ENCODE measurements at places on chromosomes 1 and 21. TPM values are rescaled to one million over a fixed set of nuclear protein-coding genes. Genes with fewer than 3 reads are reported as not detected.

DNA sequence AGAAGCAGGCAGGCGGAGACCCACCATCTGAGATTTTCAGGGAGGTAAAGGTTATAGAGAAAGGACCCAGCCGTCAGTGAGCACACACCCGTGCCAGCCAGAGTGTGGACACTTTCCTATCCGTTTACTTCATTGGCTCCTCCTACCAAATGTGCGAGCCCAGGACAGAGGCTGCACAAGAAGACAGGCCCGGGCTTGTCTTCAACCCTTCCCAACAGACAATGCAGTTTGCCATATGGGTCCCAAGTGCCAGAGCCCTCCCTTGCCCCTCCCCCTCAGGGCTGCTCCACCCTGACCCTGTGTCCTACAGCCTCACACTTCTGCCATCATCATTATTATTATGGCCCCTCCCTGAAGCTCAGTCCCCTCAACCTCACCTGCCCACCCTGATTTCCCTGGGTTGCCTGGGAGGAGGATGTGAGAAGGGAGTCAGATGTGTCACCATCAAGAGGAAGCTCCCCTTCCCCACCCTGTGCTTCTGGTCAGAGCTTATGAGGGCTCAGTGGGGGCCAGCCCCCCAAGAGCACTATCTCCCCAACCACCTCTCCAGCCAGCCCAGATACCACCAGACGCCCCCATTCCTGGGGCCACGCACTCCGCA, 9.4 kb downstream of the LAPTM5 start:
- no peak for DNase-seq

GRCh38 chr1:69494221-69494620, 73.5 kb upstream of the LRRC7 start:
- no peak for DNase-seq

DNA sequence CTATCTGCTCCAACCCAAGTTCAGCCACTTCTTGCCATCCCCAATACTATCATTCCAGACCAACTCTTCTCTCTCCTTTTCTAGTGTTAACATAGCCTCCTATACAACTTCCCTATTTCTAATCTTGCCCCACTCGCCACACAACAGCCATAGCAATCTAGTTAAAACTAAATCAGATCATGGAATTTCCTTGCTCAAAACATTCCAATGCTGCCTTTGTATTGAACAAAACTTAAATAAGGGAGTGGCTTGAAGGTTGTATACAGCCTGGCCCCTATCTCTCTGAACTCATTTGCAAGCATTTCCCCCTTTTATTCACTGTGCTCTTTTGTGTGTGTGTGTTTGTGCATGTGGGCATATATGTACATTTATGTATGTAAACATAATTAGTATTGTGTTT, 118.1 kb upstream of the SGIP1 start:
- DNase-seq: no peak

DNA sequence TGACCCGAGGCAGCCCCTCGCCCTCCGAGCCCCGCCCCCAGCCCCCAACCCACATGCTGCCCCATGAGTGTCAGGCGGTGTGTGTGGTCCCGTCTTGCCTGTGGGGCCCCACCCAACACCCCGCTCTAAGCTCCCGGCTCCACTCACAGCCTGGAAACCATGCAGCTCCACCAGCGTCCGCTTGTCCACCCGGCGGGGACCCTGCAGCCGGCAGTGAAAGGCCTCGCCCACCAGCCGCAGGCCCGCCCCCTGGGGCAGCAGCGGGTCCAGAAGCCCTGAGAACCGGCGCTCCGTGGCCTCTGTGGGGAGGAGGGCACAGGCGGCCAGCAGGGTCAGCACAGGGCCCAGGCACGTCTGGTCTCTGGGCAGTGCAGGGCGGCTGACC, 2.7 kb downstream of the C1QTNF12 start:
- no peak for DNase-seq

- DNase-seq: no peak
Measured at GRCh38 chr1:204920511-204920910, 49.8 kb downstream of the NFASC start.

DNA sequence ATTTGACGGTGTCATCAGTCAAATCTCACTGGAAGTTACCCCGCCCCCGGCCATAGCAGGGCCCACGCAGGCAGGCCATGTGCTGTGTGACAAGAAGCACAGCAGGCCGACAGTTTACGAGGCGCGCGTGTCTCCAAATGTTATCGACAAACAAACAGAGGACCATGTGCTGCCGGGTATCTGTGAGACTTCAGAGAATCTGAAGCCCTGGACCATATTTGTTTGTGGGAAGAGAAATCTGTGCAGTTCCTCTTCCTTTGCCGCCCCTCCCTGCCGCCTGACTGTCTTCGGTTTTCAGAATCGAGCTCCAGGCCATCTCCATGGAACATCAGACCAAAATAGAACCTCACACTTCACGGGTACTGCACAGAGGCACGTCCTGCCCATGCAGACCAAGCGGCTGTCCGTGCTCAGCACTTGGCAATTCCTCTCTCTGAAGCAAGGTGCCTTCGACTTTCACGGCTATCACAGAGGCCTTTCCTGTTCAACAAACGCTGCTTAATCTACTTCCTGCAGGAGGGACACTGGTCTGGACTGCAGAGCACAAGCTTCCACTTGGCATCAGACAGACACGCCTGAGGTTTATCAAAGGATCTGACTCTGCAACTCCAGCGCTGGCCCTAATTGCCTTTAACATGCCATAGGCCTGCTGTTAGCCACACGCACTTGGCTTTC, 135.7 kb upstream of the KRTAP19-8 start:
- DNase-seq: no peak

DNA sequence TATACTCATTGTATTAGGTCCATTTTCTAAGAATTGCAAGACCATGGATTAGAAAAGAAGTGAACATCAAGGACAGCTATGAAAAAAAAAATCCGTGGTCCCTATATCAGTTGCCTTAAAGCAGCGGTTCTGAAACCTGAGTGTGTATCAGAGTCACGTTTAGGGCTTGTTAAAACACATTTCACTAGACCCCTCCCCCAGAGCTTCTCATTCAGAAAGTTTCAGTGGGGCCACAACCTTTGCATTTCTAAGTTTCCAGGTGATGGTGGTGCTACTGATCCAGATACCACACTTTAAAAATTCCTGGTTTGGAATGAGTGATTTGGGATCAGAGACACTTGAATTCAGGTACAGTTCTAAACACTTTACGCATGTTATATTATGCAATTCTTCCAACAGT, 96.1 kb upstream of the PRMT6 start:
- DNase-seq: no peak

DNA sequence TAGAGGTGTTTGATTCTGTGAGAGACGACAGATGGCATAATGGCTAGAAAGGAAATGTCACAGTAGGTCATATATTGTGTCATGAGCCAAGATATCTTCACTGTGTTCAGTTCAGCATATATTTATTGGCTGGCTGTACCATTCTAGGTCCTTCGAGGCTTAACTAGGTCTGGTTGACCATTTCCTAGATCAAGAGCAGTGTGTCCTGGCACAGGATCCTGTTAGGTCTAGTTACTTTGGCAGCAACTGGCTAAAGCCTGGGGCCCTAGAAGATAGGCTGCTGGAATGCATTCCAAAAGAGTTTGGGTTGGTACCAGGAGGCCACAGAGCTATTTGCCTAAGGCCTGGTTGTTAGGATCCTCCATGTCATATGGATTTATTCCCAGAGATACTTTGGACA, 20.9 kb downstream of the ZBTB40 start:
- DNase-seq: no peak

DNA sequence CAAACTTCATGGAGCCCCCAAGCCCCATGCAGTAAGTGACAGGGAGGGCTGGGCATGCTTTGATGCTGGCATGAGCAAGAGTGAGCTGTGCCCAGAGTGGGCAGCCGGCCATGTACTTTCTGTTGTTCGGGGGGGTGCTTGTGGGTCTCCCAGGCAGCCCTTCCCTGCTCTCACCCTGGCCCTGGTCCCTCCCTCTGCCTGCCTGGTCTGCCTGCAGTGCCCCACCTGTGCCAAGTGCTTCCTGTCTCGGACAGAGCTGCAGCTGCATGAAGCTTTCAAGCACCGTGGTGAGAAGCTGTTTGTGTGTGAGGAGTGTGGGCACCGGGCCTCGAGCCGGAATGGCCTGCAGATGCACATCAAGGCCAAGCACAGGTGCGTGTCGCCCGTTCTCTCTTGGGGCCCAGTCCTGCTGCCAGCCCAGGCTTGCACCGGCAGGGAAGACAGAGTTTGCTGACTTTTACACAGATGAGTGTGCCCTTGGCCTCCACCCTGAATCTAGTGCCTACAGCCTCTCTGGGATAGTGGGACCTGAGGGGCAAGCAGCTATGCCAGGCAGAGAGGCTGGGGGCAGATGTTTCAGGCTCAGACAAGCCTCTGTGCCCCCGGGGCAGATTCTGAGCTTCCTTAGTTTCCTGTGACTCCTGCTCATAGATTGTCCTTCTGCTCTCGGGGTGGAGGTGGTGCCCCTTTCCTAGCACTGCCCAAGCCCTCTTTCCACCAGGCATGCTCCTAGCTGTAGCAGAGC, 7.6 kb downstream of the ZBTB48 start:
- no peak for DNase-seq

GRCh38 chr1:172823534-172823933, 164.6 kb downstream of the FASLG start:
- no peak for DNase-seq

- no peak for DNase-seq
Measured at GRCh38 chr1:181174861-181175260, 86.4 kb downstream of the IER5 start.

- DNase-seq: no peak
Measured at GRCh38 chr1:185474440-185475149, 157.6 kb upstream of the IVNS1ABP start.

DNA sequence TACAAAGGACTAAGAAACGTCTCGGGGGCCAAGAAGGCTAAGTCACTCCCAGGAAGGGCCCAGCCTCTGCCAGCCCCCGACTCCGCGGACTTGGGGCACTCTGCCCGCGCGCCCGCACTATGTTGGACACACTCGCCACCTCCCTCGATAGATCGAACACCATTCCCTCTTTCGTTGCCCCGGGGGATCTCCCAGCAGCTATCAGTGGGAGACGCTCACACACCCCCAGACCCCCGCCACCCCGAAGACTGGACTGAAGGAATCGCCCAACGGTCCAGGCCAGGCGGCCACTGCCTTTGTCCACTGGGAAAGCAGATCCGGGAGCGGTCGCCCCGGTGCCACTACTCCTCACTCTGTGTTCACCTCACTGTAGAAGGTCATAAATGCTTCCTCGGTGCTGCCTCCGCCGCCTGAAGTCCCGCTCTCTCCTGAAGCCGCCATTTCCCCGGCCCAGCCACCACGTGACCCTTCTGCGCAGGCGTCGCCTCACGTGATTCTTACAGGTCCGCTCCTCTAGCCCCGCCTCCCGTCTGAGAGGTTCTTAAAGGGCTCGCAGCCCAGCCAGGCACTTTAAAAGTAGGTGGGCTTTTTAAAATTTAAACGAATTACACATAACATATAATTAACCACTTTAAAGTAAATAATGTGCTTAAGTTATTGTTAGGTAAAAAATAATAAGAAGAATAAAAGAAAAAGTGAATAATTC, at the start of gene DNAJC8:
Gene DNAJC8, minus strand, starts transcription at position 472 of the 706 bp plus-strand sequence. Its CDS starts 31 bp downstream, at position 441.
- DNase-seq: no peak

PTGFR gene
- total RNA-seq: not detected

FAM72A gene
- total RNA-seq: 15.0 TPM

KIF26B gene
- total RNA-seq: 11.6 TPM

NPR1 gene
- 0.56 TPM for total RNA-seq

BSDC1 gene
- total RNA-seq: 23.9 TPM

OR10Z1 gene
- not detected for total RNA-seq

CPT2 gene
- 26.9 TPM for total RNA-seq

ITPKB gene
- 34.4 TPM for total RNA-seq

CCDC181 gene
- not detected for total RNA-seq

C1orf105 gene
- total RNA-seq: not detected

CELSR2 gene
- 0.19 TPM for total RNA-seq

PLCH2 gene
- 0.62 TPM for total RNA-seq

MROH9 gene
- total RNA-seq: not detected

CDK18 gene
- total RNA-seq: 0.88 TPM

GPR37L1 gene
- total RNA-seq: not detected

C1orf87 gene
- total RNA-seq: not detected

CLIC6 gene
- 31.9 TPM for total RNA-seq

Measured in GM12878 (cell line).